T-cell (primary cell): ENCODE measurements at places on chromosomes 1 and 21.

GRCh38 chr1:234963904-234964702 is 164.5 kb downstream of the TOMM20 start:
- H3K4me1 ChIP-seq: peaks cover 34% of the 10 kb centered on the region
- DNase-seq: no peak
- H3K4me3 ChIP-seq: no peak overlapping the region
- H3K27me3 ChIP-seq: no peaks in the 10 kb centered on the region

GRCh38 chr21:39645331-39645730 is 32.6 kb downstream of the B3GALT5 start:
- H3K36me3 ChIP-seq: no peaks in the 10 kb centered on the region
- H3K27ac ChIP-seq: no peak overlapping the region
- H3K27me3 ChIP-seq: peaks cover 8% of the 10 kb centered on the region

DNA sequence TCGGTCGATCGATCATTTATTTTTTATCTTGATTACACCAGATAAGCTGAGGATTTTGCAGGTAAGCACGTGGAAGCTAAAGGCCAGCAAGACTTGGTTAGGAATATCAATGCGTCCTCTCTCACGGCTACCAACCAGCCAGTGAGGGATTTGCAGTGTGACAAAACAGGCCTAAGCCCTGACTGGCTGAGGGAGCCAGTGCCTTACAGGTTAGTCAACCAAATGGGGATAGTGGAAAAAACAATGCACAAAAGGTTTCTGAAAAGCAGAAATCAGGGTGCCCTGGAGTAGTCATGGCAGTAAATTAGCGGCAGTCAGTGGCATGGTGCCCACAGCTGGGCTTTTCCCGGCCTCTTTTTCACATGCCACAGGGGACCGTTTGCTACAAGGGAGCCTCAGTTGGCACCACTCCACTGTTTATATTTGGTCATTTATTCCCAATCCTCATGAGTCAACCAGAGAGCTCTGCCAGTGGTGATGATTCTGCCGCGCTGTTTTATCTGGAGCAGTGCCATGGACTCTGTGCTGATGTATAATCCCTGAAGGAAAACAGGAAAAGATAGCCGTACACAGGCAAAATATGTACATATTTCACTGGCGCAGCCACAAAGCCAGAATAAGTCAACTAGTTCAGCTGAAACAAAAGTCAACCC is 167.6 kb downstream of the RHOU start:
- H3K27ac ChIP-seq: no peak overlapping the region
- H3K27me3 ChIP-seq: peaks cover 8% of the 10 kb centered on the region
- H3K36me3 ChIP-seq: no peaks in the 10 kb centered on the region

- peak; percentile 33 for DNase-seq
- no peak overlapping the region for H3K4me3 ChIP-seq
- H3K4me1 ChIP-seq: peaks cover 41% of the 10 kb centered on the region
Measured at GRCh38 chr1:204564835-204565234, 48.6 kb downstream of the MDM4 start.

DNA sequence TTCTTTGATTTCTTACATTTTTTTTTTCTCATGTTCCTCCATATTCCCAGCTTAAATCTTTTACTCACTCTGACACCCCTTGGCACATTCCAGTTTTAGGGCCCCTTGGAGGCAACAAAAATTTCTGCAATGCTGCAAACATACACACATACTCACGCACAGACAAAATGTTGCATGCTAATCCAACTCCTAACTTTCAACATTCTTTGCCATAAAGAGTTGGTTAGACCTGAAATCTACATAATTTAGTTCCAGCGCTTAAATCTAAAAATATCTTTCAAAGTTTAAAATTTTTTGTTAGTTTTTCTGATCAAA is 103.9 kb downstream of the PTPN14 start:
- peaks cover 4% of the 10 kb centered on the region for H3K27me3 ChIP-seq
- peaks cover 3% of the 10 kb centered on the region for H3K4me1 ChIP-seq
- no peaks in the 10 kb centered on the region for H3K36me3 ChIP-seq

DNA sequence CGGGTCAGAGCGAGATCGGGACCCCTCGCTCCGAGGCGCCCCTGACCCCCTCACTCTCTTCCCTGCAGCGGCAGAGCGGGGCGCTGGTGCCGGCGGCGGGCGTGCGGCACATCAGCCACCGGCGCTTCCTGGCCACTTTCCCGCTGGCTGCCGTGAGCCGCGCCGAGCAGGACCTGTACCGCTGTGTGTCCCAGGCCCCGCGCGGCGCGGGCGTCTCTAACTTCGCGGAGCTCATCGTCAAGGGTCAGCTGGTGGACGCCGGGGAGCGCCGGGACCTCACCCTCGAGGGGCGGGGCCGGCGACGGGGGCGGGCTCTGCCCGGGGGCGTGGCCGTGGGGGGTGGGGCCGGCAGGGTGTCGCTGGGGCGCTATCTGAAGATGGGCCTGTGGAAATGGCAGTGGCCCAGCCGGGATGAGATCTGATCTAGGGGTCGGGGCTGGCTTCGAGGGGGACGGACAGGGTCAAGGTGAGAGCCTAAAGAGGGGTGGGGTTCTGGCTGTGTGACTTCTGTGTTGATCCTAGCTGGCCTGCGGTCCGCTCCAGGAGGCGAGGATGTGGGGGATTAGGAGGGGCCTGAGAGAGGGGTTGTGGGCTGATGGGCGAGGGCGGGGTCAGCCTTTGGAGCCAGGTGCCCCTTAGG is 23.6 kb downstream of the PTPRU start:
- H3K4me3 ChIP-seq: peak overlapping the region; percentile 52
- H3K27ac ChIP-seq: no peak overlapping the region
- no peaks in the 10 kb centered on the region for H3K4me1 ChIP-seq
- no peaks in the 10 kb centered on the region for H3K36me3 ChIP-seq

GRCh38 chr21:41802684-41803083 is 35.8 kb upstream of the RIPK4 start:
- H3K27me3 ChIP-seq: no peaks in the 10 kb centered on the region
- DNase-seq: no peak
- H3K36me3 ChIP-seq: peaks cover 28% of the 10 kb centered on the region
- H3K4me3 ChIP-seq: no peak overlapping the region

DNA sequence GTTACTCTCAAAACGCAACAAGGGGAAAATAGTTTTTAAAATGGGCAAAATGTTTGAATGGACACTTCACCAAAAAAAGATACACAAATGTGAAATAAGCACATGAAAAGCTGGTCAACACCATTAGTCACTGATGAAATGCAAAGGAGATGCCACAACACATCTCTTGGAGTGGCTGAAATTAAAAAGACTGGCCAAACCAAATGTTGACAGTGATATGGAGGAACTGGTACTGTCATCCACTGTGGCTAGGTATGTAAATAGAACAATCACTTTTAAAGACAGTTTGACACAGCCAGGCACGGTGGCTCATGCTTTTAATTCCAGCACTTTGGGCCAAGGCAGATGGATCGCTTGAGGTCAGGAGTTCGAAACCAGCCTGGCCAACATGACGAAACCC is 91.1 kb downstream of the POFUT2 start:
- H3K4me1 ChIP-seq: no peaks in the 10 kb centered on the region
- H3K36me3 ChIP-seq: peaks cover 21% of the 10 kb centered on the region
- no peak overlapping the region for H3K4me3 ChIP-seq
- no peak for DNase-seq
- no peaks in the 10 kb centered on the region for H3K27me3 ChIP-seq
- no peak overlapping the region for H3K27ac ChIP-seq

DNA sequence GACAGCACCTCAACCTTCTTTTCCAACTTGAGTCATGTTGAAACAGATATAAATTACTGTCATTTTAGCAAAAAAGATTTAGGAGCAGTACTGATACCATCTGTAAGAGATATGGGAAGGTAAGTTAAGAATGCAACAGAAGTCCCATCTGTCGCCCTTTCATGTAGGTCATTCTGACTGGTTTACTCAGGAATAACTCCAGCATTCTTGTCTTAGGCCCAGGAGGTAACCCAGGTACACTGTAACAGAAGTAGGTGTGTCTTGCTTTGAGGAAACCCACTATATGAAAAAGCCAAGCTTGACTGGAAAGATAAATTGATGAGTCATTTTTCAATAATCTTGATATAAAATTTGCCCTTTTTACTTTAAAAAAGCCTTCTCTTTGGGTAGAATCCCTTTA is 35.4 kb downstream of the PGM1 start:
- H3K27me3 ChIP-seq: no peaks in the 10 kb centered on the region
- no peak overlapping the region for H3K27ac ChIP-seq
- no peak for DNase-seq

DNA sequence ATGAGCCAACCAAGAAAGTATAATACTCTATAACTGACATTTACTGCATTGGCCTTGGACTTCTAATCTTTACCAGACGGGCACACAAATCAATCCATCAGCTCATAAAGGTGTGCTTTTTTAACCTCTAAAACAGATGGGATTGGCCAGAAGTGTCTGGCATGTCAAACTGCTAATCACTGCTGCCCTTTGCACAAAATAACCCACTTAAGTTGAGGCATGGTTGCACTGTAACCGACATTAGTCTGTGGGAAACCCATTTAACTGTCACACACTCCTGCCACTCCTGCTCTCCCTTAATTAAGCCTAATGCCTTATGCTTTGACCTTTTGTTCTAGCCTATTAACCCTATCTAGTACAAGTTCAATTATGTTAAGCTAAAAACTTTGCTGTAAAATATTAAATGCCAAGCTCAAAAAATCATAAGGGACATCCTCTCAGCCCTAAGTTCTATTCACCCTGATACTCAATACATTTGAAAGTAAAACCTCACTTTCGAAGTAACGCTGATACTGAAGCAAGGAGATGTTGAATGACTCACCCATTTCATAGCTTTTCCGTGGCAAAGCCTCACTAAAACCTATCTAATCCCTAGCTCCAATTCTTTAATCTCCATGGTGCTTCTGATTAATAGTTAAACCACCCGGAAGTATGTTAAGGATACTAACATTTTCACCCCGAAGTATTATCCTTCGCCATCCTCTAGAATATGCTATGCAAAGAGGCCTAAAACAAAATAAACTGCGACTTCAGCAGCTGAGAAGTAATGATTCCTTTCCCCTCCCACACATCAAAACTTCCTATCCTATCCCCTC is 12.9 kb downstream of the NRIP1 start:
- no peak overlapping the region for H3K4me3 ChIP-seq
- H3K27me3 ChIP-seq: no peaks in the 10 kb centered on the region
- H3K27ac ChIP-seq: no peak overlapping the region

GRCh38 chr1:222418654-222419053 is 129.2 kb downstream of the HHIPL2 start:
- no peak overlapping the region for H3K27ac ChIP-seq
- no peaks in the 10 kb centered on the region for H3K36me3 ChIP-seq
- H3K4me1 ChIP-seq: peaks cover 34% of the 10 kb centered on the region
- no peaks in the 10 kb centered on the region for H3K27me3 ChIP-seq

- H3K27me3 ChIP-seq: no peaks in the 10 kb centered on the region
- no peak overlapping the region for H3K4me3 ChIP-seq
- H3K4me1 ChIP-seq: no peaks in the 10 kb centered on the region
Measured at GRCh38 chr21:41680444-41681347, 86.2 kb downstream of the RIPK4 start.

- H3K27me3 ChIP-seq: no peaks in the 10 kb centered on the region
- H3K4me1 ChIP-seq: peaks cover 43% of the 10 kb centered on the region
Measured at GRCh38 chr1:101004061-101004460, 21.5 kb downstream of the DPH5 start.

DNA sequence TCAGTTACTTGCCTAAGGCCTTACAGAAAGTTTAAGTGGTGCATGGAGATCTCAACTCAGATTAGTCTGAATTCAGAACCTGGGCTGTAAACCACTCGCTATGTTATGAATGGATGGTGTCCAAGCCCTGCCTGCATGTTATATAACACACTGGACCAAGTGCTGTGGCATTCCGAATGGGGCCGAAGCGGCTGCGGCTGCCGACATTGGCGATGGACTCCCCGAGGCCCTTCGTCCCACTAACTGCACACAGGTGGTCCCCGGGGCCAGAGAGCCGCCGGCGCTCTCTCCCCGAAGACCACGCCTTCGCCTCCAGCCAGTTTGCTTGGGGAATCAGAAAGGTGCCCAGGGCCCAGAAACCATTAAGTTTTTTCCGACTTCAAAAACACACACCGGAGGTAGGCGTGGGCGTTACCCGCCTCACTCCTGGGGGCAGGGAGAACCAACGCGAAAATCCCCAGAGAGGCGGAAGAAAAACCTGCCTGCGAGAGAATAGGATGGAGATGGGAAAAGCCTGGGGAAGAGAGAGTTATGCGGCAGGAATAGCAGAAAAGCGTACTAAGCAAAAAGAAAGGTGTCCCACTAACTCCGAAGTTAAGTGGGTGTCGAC is 579 bp upstream of the TENT5C start:
- H3K36me3 ChIP-seq: no peaks in the 10 kb centered on the region
- no peak for DNase-seq
- peaks cover 2% of the 10 kb centered on the region for H3K27me3 ChIP-seq
- H3K4me3 ChIP-seq: peak overlapping the region; percentile 86

GRCh38 chr1:38789498-38790169 is 69.9 kb downstream of the RRAGC start:
- H3K27me3 ChIP-seq: peaks cover 10% of the 10 kb centered on the region
- no peaks in the 10 kb centered on the region for H3K4me1 ChIP-seq
- DNase-seq: no peak
- H3K4me3 ChIP-seq: no peak overlapping the region

DNA sequence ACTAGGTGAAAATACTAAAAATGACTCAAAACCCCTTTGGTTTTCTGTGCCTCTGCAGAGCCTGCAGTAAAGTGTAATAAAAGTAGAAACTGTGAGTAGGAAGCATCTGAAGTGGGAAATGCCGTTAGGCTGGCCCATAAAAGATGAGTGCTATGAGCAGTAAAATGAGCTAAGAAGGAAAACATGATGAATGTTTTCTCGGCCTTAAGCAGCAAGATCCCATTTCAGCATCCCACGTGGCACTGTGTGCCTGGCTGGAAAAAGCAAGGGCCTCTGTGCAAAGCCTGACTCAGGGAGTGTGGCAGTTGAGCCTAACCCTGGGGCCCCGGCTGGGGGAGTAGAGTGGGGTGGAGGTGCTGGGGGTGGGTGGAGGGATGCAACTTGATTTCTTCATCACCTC is 109.5 kb downstream of the TBX15 start:
- no peak overlapping the region for H3K27ac ChIP-seq
- no peaks in the 10 kb centered on the region for H3K27me3 ChIP-seq
- no peak overlapping the region for H3K4me3 ChIP-seq
- no peaks in the 10 kb centered on the region for H3K36me3 ChIP-seq

GRCh38 chr1:230120921-230121381 is 53.9 kb downstream of the GALNT2 start:
- peaks cover 21% of the 10 kb centered on the region for H3K4me1 ChIP-seq
- H3K36me3 ChIP-seq: peaks cover 4% of the 10 kb centered on the region
- H3K27me3 ChIP-seq: no peaks in the 10 kb centered on the region
- H3K27ac ChIP-seq: no peak overlapping the region
- DNase-seq: no peak
- H3K4me3 ChIP-seq: no peak overlapping the region

- no peak for DNase-seq
- no peaks in the 10 kb centered on the region for H3K4me1 ChIP-seq
Measured at GRCh38 chr1:188426561-188426960, 1597.8 kb downstream of the PLA2G4A start.

GRCh38 chr1:222886878-222887351 is 72.1 kb downstream of the DISP1 start:
- no peak overlapping the region for H3K4me3 ChIP-seq
- no peak for DNase-seq

DNA sequence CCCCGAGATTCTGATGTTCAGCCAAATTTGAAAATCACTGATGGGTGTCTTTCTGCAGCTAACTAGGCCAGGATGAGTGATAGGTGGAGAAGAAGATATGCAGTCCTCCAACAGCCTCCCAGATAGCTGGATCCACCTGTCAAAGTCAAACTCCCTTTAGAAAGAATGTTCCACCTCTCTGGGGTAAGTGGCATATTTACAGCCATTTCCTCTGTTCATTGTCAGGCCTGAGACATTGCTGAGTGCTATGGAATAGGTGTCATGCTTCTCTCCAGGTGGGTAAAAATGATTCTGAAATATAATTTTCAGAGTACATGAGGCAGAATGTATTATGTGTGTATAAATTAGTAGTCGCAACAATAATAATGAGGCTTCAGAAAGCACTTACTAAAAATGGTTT is 316.8 kb downstream of the TTLL7 start:
- no peak overlapping the region for H3K27ac ChIP-seq
- H3K36me3 ChIP-seq: no peaks in the 10 kb centered on the region
- H3K4me1 ChIP-seq: no peaks in the 10 kb centered on the region
- DNase-seq: no peak
